ENCODE measurements at places on chromosomes 2 and 18. TPM values are rescaled to one million over a fixed set of nuclear protein-coding genes. Genes with fewer than 3 reads are reported as not detected.

The GALNT5 gene
- 0.29 TPM for total RNA-seq

The GREB1 gene
- total RNA-seq, result 5.1 TPM

The AFF3 gene
- total RNA-seq, result 25.6 TPM

The UBXN2A gene
- total RNA-seq, result 17.0 TPM

The C2orf81 gene
- total RNA-seq, result 5.5 TPM

The AGXT gene
- 0.31 TPM for total RNA-seq

The FOXD4L1 gene
- 0.39 TPM for total RNA-seq

The NDC80 gene
- 0.91 TPM for total RNA-seq

The ATG9A gene
- 31.6 TPM for total RNA-seq

The COL4A3 gene
- 23.3 TPM for total RNA-seq

The AP1S3 gene
- 52.7 TPM for total RNA-seq

The ABCB11 gene
- 0.18 TPM for total RNA-seq

The TCF23 gene
- total RNA-seq, result 0.42 TPM
